CD4-positive, alpha-beta memory T cell (primary cell): ENCODE measurements at places on chromosomes 5 and 9.

DNA sequence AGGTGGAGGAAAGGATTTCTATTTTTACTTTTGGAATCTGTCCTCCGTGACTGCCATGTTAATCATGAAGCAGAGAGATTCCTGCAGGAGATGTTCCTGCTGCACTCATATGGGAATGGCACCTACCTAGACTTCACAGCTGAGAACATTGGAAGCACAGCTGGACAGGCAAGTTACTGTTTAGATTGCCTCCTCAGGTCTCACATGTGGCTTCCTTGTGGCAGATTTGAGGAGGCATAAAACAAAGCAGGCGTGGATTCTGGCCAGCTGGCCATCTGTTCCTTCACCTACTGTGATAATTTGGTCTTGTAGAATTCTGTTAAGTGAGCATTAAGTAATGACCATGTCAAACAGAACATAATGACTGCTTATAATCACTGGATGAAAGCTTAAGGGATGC is 193.4 kb downstream of the EDIL3 start:
- DNase-seq, result no peak

- DNase-seq, result no peak
These were observed 145.9 kb downstream of the DROSHA start for GRCh38 chr5:31385774-31386537.

GRCh38 chr5:60178101-60178500 is 284.6 kb upstream of the PDE4D start:
- no peak for DNase-seq

- DNase-seq, result no peak
These were observed 214.8 kb downstream of the MPDZ start for GRCh38 chr9:13064676-13065075.
